Activated CD8-positive, alpha-beta T cell treated with anti-CD3 and anti-CD28 coated beads, Interleukin-2, amount 10 ng/mL, durations not matched to agents 7 days and 5 days (primary cell): ENCODE measurements at places on chromosomes 5 and 9.
A peak's percentile ranks its signal among the peaks of the same experiment; 100 is the strongest.

GRCh38 chr5:133845271-133845670 lies 123.2 kb downstream of the C5orf15 start:
- no peak for DNase-seq

DNA sequence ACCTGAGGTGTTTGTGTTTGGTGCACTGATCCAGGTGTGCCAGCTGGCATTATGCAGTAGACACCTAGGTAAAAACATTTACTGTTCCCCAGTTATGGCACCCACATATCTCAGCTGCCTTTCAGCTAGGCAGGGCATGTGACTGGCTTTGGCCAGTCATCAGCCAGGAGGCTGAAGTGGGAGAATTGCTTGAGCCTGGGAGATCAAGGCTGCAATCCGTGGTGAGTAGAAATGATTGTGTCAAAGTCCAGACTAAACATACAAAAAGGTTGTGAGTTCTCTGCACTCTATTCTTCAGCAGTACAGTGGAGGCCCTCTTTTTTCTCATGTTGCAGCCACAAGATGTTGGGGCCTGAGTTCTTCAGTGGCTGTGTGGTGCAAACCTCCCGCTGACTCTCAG lies 3.2 kb upstream of the FBLL1 start:
- no peak for DNase-seq

- no peak for DNase-seq
Measured at GRCh38 chr5:65203746-65204145, 278.0 kb downstream of the ADAMTS6 start.

DNA sequence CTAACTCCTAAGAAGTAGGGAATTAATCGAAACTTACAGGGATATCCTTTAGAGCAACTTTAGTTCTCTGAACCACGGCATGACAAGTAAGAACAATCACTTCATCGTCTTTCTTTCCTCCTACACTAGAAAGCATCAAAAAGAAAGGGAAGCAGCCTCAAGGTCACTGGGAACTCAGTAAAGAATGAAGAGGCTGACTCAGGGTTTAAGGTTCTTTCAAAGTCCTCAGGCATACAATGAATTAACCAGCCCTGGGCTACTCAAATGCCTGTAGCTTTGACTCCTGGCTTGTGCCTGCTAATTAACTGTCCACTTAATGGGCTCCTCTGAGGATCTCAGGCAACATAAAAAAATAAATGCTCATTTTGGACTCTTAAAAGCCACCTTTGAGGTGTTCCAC lies 102.0 kb downstream of the TRIM32 start:
- no peak for DNase-seq

DNA sequence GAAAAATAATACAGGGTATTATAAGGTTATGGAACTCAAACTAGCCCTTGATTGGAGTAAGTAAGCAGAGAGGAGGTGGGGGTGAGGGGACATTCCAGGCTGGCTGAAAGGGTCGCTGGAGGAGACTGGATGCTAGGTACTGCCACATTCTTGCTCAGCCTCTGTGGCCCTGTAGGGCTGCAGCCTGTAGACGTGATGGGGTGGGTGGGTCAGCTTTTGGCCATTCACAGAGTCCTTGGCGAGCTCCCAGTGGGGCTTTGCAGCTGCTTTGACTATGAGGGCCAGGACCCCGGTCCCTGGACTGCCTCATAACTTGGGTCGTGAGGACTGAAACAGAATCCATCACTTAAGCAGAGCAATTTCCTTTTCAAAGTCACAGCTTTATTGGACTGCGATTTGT lies 4.2 kb upstream of the GDNF start:
- no peak for DNase-seq

- DNase-seq = no peak
Measured at GRCh38 chr9:134627417-134628353, 13.9 kb upstream of the COL5A1 start.

DNA sequence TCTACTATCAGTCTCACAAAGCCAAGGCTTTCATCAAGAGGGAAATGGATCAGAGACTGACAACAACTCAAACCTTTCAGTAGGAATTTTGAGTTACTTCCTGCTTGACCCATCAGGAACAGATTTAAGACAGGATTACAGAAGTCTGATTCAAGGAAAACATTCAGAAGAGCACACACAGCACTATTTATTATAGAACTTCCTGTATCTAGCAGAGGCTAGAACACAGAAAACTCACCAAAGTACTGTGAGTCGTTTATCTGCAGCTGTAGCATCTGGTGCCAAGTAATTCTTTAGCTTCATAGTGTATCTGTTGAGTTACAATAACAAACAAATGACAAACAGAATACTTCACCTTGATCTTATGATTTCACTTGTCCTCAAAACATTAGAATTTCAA lies 13.8 kb downstream of the LEAP2 start:
- no peak for DNase-seq

GRCh38 chr9:74771672-74772071 lies 116.0 kb downstream of the TRPM6 start:
- no peak for DNase-seq

GRCh38 chr9:113912816-113913215 lies 36.7 kb downstream of the ZNF618 start:
- DNase-seq = no peak

- DNase-seq = no peak
Measured at GRCh38 chr5:146681585-146682105, 165.7 kb upstream of the GPR151 start.

DNA sequence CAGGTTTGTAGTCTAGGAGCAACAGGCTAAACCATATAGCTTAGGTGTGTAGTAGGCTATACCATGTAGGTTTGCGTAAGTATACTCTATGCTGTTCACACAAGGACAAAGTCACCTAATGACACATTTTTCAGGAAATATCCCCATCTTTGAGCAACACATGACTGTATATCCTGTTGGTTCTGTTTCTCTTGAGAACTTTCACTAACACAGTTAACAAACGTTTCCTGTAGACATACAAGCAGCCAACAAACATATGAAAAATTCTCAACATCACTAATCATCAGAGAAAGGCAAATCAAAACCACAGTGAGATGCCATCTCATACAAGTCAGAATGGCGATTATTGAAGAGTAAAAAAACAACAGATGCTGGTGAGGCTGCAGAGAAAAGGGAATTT lies 68.2 kb downstream of the NR2F1-AS1 start:
- no peak for DNase-seq

GRCh38 chr9:128056887-128057723 lies 10.0 kb downstream of the NAIF1 start:
- no peak for DNase-seq

GRCh38 chr5:68264024-68264956 lies 48.7 kb downstream of the PIK3R1 start:
- DNase-seq = no peak

- DNase-seq = no peak
Measured at GRCh38 chr5:103620851-103621547, 58.4 kb upstream of the NUDT12 start.

- DNase-seq = no peak
Measured at GRCh38 chr9:85055506-85056202, 386.1 kb downstream of the NTRK2 start.

GRCh38 chr9:38414040-38414723 lies 10.1 kb downstream of the IGFBPL1 start:
- DNase-seq = no peak

GRCh38 chr5:54243483-54244080 lies 66.8 kb downstream of the ARL15 start:
- DNase-seq = peak; percentile 56

DNA sequence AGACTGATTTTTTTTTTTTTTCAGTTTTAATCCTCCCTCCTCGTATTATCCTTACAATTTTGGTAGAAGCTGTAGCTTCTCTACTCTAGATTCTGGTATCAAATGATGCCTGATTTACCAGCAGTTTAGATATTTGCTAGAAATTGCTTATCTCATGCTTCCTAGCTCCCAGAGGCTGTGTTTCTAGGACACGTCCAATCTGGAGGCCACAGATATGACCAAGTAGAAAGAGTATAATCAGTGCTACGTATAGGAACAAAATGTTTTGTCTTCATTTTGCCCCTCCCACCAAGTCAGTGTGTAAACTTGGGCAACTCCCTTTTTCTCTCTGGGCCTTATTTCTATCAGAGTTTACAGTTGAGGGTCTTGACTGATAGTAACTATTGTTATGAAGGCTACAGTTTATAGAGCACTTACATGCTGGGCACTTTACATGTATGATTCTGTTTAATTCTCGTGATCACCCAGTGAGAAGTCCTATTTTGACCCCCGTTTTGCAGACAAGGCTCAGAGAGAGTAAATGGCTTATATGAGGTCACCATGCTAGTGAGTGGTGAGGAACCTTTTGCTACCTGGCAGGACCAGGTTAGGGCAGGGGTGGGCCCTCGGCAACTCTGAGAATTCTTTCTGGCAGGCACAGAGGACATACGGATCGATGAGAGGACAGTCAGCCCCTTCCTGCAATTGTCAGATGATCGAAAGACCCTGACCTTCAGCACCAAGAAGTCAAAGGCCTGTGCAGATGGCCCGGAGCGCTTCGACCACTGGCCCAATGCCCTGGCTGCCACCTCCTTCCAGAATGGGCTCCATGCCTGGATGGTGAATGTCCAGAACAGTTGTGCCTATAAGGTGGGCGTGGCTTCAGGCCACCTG lies 7.6 kb downstream of the HDHD3 start:
- no peak for DNase-seq

- no peak for DNase-seq
Measured at GRCh38 chr5:125140855-125141254, 394.4 kb upstream of the ZNF608 start.

DNA sequence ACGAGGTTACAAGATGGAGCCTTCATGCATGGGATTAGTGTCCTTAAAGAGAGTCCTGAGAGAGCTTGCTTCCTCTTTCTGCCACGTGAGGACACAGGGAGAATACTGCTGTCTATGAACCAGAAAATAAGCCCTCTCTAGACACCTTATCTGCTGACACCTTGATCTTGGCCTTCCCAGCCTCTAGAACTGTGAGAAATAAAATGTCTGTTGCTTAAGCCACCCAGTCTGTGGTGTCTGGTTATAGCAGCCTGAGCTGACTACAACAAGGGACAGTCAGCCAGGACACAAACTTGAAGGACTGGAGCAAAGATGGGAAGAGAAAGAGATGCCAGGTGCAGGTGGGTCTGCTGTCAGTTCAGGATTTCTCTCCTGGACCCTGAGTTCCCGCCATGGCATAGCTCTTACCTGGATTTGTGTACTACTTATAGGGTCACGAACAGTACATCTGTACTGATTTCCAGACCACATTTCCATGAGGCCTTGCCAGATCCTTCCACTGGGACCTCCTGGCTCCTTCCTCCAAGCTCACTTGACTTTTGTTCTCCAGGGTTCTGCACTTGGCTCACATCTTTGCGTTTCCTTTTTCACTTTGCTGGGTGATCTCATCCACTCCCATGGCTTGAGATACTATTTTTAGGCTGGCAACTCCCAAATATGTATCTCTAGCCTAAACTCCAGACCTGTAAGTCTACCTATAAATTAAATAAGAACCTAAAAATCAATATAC lies 44.9 kb upstream of the LIFR start:
- no peak for DNase-seq

DNA sequence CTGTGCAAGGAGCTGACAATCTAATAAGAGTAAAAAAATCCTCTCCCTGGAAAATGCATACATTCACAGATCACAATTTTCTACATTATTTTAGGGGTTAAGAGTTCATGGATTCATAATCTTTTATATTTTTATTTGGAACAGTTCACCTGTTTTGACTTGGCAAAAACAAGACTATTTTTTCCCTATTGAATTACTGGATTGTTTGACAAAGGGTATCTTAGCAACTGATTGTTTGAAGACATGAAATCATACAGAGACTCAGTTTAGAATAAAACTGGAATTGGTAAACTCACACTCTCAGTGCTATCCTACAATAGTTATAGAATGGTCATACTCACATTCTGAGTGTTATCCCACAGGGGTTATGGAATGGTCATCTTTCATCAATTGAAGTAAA lies 358.2 kb upstream of the PTGER4 start:
- no peak for DNase-seq

DNA sequence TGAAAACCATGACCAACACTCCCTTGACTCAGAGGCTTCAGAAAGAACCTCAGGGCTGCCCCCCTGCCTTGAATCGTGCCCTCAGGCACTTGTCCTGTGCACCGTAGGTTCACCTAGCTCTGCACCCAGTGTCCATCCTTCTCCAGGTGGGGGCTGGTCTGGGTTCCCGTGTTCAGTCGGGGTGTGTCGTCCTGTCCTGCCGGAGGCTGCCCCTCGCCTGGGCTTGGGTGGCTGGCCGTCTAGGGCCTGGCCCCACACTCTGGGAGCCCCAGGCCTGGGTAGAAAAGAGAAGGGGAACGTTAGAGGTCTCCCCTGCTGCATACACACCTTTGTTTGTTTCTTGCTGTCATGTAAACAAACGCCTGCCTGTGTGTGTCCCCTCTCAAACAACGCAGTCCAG lies 29.3 kb downstream of the CATSPER3 start:
- no peak for DNase-seq

DNA sequence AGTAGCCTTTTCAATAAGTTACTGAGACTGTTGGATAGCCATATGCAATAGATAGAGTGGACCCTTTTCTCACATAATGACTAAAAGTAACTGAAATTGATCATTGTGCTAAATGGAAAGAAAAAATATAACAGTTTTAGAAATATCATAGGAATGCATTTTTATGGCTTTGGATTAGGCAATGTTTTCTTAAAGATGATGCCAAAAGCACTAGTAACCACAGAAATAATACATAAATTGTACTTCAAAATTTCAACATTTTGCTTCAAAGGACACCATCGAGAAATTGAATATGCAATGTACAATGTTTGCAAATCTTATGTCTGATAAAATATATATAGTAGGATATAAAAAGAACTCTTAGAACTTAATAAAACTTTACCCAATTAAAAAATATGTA lies 1267.5 kb upstream of the CDH9 start:
- DNase-seq = no peak

- no peak for DNase-seq
Measured at GRCh38 chr5:5342784-5343183, 79.7 kb upstream of the ICE1 start.

DNA sequence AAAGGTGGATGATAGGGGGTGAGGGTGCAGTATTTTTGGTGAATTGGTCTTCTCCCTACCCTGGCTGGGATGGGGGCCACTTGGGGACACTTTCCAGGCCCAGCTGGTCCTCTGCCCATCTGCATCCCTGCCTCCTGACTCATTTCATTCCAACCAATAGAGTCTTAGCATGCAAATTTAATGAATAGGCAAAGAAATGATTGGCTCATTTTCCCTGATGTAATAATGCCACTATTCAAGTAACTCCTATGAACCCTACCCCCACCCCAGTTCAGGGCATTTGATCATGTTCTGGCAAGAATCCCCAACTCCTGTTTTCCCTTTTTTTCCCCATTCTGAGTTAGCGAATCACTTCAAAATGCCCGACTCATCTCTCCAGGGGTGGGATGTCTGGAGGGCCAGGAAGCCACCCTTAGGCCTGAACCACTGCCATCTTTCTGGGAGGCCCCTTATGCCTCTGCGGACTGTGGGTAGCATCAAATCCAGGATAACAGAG lies 56.7 kb downstream of the PCDH1 start:
- DNase-seq = no peak

- peak; percentile 78 for DNase-seq
Measured at GRCh38 chr5:65926276-65926783, at the start of gene ERBIN. TSS of gene ERBIN (plus strand) at chr5:65926575. CDS start at chr5:65992719, 66,144 bp downstream.

- DNase-seq = no peak
Measured at GRCh38 chr9:134313470-134313869, 12.8 kb upstream of the RXRA start.

- DNase-seq = no peak
Measured at GRCh38 chr9:134940236-134941208, 22.8 kb upstream of the FCN1 start.
